Cardiac fibroblast (primary cell): ENCODE measurements at places on chromosomes 6 and 20.

GRCh38 chr6:144378437-144378836 is 93.3 kb downstream of the UTRN start:
- peak; percentile 36 for DNase-seq

GRCh38 chr6:23783901-23784300 is 342.1 kb upstream of the NRSN1 start:
- no peak for DNase-seq

GRCh38 chr20:16216227-16216913 is 356.9 kb downstream of the KIF16B start:
- no peak for DNase-seq

DNA sequence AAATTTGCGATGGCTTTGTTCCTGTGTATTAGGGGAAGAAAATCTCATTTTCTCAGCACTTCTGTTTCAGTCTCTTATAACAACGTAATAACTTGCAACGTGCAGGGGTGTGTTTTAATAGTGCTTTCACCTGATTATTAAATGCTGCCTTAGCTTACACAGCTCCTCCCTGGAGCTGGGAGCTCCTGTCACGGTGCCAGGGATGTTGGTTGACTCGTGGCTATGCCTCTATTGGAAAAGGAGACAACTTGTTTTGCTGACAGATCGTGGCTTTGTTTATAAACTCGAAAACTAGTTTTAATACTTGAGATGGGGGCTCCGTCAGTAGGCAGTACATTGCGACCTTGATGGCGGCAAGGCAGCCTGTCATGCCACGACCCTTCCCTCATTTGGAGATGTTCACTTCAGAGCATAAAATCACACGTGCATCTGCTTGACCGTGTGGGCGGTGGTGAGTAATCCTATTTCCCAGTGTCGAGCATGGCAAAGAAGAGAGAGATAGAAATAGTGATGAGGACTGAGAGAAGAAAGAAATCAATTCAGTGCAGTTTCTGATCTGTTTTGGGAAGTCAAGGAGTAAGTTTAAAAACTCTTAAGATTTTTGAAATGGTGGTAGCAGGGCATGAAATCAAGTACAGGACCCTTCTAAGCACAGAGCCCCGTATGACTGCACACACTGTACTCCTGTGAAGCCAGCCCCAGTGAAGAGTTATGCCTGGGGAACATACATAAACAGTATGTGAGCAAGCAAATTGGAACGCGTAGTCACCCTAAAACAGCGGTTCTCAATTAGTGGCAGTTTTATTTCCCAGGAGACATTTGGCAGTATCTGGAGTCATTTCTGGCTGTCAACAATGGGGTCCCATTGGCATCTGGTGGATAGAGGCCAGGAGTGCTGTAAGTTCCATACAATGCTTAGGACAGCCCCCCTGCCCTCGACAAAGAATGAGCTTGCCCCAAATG is 147.2 kb downstream of the DOK5 start:
- DNase-seq: no peak

- no peak for DNase-seq
These were observed 692.0 kb downstream of the DHX35 start for GRCh38 chr20:39654171-39654570.

GRCh38 chr6:34917626-34918285 is 28.7 kb downstream of the ANKS1A start:
- DNase-seq: no peak

GRCh38 chr20:49045440-49046086 is 549 bp upstream of the CSE1L start:
- peak; percentile 7 for DNase-seq

DNA sequence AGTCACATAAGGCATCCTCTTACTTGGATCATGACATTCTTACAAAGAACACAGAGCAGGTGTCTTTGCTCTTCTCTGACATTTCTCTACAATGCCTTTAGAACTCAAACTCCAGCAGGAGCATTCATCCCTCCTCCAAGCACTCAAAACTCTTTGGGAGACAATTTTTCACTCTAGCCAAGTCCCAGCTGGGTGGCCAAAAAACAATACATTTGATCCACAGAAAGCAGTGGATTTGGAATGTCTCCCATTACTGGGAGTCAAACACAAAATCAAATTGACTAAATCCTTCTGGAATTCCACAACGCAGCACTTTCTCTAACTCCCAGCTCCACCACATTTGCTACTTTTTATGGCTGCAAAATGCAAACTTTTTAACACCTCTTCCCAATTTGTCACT is 108.6 kb upstream of the VGLL2 start:
- no peak for DNase-seq

DNA sequence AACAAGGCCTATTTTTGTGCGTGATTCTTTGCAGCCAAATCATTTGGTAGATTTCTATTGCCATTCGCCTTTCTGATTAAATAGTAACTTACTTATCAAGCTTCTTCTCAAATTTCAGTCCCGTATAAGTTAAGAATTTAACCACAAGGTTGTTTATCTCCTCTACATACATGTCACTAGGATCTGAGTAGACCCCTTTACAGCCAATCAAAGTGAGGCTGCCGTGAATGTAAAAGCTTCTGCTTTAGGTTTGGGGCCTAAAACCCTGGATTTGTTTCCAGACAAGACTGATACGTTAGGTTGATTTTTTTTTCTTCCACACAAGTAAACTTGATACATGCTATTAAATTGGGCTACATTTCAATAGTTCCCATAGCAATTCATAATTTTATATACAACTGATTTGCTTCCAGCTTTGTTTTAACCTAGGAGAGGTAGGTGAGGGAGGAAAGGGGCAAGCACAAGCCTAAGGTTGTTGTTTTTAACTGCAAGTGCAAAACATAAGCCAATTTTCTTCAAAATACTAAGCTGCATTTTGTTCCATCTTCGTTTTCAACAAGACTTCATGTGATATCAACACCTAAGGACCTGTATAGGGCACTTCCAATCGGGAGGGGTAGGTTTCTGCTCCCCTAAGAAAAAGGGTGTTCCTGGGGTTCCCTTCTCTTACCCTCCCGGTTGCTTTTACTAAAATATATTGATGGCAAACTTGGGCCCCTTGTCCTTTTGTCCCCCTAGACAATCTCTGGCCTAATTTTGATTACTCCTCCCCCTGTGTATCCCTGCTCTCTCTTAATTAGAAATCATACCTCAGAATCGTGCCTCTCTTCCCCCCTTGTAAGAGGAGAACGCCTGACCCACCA is 1.7 kb downstream of the RANBP9 start:
- DNase-seq: peak; percentile 54

DNA sequence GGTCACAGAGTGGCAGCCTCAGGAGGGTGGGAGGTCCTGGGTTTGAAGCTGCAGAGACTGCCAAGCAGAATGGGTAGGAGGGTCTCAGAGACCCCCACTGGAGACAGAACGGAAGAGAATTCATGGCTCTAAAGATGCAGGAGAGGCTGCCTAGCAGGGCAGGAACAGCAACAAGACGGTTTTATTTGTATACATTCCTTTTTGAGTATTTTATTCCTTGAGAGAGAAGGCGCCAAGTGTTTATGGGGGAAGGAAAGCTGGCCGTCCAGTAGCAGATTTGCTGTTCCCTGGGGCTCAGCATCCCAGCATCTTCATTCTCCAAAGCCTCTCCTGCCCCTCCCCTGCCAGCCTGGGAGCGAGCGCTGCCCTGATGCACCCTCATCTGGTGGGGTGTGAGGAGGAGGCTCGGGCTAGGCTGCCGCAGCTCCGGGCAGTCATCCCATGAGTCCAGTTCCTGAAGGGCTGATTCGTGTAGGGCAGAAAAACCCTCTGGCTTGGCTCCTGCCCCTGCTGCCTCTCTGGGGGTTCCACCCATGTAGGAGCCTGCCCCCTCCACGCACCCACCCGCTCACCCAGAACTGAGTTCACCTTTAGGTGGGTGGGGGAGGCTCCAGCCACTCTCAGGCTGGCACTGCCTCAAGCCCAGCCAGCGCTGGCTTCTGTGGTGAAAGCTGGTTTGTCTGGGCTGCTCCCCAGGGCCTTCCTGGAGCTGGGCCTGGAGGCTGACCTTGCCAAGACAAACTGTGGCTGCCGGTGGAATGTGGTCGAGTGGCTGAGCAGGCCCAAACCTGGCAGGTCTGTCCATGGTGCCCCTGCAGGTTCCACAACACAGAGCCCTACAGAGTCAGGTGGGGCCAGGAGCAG is 32.4 kb downstream of the CPXM1 start:
- DNase-seq: peak; percentile 46

DNA sequence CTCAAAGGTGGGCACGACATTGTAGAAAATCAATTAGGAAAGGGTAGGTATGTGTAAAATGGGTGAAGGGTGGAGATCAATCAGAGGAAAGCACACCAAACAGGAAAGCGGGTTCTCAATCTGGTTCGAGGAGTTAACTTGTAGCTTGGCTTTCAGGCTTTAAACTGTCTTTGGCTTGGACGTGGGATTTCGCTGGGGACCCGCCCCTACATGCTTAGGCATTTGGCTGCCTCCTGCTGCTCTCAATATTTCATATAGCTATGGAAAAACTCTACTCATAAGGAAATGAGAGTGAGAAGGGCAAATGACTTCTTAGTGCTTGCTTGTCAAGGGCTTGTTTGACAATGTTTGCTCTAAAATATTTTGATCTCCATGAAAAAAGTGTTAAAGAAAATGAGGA is 38.1 kb upstream of the PDE7B start:
- no peak for DNase-seq

DNA sequence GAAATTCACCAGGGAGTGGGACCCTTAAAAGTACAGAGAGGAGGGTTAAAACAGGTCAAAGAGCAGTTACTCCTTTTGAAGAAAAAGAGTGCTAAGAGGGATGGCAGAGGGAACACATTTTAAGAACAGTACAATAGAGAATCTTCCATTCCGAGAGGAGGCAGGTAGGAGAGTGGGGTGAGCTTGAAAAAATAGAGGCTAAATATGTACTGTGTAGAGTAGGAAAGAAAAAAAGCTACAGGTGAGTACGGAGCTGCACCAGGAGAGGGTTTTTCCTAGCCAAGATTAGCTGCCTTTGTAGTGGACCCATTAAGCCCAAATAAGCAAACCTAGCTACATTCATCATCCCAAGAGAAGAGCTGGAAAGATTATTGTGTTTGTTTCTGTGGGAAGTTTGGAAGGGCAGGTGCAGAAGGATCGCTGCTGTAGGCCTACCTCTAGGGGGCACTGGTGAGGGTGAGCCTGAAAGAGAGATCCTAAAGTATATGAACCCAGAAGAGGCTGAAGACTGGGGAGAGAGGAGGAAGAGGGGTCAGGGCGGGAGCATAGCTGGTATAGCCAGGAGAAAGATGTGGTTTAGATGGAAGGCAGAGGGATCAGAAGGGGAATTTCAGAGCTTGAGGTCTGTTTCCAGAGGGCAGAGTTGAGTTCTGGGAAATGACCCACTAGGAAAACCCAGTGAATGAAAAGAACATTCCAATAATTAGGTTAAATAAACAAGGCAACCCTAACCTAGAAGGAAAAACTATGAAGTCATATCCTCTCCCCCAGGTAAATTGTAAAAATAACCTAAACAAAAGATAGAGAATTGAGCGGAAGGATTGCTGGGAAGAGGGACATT is 50.2 kb upstream of the HINT3 start:
- DNase-seq: peak; percentile 60

DNA sequence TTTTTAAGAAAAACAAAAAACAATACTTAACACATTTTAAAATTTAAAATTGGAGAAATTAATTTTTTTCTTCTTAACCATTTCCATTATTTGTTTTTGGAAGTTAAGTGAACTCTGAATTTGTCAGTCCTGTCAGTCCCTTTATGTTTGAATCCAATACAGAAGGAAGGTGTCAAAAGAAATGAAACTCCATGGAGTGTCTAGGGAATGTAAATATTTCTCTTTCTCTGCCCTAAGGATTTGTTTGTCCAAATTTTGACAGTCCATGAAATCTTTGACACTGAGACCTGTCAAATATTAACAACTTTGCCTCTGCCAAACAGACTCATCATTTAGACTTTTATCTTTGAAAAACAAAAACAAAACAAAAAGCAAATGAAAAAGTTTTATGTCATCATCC is 166.4 kb downstream of the EPHA7 start:
- no peak for DNase-seq

GRCh38 chr20:58586565-58587093 is 64.5 kb upstream of the STX16 start:
- no peak for DNase-seq
